HL-60 (cell line): ENCODE measurements at places on chromosomes 12 and 14.

DNA sequence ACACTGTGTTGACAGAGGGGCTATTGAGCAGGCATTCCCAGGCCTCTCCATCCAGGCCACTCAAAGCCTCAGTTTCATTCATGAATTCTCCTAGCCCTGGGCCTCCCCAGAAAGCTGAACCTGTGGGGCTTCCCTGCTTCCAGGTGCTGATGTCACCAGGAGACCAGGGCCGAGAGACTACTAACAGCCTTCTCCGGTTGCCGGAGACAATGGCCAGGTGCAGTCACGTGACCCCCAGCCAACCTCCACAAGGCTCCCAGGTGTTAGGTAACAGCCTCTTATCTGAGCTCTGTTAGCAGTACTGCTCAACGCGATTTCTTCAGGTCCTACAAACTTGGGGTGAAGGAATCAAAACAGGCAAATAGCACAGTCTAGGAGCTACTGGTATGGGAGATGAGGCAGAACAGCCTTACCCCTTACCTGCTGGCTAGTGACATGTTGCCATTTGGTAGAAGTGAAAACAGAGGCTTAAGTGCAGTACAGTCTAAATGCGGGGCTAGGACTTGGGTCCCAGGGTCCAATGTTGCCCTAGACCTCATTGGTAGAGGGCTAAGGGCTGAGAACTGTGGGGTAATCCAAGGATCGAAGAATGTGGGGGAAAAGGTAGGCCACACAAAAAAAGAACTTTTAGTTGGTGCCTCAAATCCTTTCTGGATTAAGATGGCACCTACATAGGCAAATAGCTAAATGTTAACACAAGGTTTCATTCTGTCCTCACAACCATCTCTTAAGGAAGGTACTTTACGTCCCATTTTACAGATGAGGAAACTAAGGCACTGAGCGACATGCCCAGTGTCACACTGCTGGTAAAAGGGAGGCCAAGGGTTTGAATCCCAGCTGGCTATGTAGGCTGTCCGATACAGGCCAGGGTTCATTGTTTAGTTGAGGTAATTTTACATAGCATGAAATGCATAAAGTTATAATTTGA is 3.8 kb downstream of the CCDC88C start:
- DNase-seq = no peak

DNA sequence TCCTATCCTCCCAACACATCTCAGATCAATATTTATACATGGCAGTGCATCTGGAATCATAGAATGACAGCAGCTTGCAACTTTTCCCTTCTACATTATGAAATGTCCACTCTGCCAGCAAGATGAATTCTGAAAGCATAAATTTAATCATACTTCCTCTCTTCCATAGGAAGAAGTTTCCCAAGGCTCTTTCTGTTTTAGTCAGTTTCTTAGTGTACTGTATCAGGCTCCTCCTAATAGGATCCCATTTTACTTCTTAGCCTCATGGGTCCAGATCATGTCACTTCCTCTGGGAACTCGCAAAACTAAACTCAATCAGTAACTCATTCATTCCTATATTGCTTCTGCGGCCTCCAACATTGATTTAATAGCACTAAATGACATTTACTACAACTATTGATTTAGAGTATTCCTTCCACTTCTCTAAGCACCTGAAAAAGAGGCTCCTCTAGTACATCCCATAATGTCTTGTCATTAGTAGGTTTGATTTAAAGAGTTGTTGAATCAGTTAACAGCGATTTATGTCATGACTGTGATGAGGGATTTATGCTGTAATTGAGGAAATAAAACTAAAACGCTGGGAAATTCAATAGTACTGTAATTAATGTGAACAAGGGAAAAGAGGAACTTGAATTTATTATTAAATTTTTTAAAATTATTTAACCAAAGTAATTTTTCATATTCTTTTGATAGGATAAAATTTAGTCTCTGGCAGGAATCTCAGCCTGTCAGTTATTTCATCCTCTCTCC is 4.0 kb downstream of the CLEC1A start:
- no peak for DNase-seq

- peak; percentile 67 for DNase-seq
Observed at GRCh38 chr12:93591137-93591868, 18.8 kb downstream of the SOCS2 start.

DNA sequence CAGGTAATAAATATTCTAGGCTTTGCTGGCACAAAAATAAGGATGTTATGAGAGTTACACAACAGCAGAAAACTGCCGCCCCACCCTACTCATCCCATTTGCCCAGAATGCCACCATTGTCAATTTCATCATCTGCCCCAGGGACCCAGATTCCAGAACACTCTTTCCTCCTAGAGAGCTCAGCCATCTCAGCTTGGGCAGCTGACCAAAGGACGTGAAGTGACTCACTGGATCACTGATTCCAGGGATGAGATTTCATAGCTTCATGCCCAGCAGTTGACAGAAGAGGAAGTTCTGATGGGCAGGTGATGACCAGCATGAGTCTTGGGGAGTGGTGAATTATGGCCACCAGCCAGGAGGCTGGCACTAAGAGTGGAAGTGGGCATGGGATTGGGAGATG is 450.3 kb downstream of the RMST start:
- no peak for DNase-seq

- DNase-seq = no peak
Observed at GRCh38 chr12:38391007-38391406, 74.4 kb downstream of the ALG10B start.

GRCh38 chr14:60775296-60775695 is 40.7 kb downstream of the MNAT1 start:
- DNase-seq = no peak

GRCh38 chr14:30420515-30420914 is 138.4 kb upstream of the G2E3 start:
- no peak for DNase-seq

DNA sequence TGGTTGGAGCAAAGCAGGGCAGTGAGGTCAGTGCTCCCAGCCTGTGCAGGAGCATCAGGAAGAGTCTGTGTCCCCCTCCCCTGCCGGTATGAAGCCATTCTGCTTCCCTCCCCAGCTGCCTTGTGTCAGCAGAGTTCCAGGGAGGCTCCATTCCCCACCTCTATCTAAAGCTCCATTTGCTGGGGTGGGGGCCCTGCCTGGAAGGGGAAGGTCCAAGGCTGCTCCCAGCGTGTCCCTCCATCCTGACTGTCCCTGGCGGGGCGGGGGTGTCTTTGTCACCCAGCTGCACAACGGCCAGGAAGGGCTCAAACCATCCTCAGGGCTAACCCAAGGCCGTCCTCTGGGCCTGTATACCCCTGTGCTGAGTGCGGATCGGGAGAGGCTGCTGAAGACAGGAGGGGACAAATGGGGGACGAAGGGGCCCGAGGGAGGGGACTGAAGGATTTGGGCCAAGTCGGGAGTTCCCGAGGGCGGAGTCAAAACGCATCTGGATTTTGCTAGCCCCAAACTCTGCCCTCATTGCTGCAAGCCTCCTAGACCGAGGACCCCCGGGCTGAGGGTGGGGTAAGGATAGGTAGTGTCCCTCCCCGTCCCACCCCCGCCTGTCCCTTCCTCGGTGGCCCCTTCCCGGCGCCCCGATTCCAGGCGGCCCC is 748 bp upstream of the ACVRL1 start:
- no peak for DNase-seq

DNA sequence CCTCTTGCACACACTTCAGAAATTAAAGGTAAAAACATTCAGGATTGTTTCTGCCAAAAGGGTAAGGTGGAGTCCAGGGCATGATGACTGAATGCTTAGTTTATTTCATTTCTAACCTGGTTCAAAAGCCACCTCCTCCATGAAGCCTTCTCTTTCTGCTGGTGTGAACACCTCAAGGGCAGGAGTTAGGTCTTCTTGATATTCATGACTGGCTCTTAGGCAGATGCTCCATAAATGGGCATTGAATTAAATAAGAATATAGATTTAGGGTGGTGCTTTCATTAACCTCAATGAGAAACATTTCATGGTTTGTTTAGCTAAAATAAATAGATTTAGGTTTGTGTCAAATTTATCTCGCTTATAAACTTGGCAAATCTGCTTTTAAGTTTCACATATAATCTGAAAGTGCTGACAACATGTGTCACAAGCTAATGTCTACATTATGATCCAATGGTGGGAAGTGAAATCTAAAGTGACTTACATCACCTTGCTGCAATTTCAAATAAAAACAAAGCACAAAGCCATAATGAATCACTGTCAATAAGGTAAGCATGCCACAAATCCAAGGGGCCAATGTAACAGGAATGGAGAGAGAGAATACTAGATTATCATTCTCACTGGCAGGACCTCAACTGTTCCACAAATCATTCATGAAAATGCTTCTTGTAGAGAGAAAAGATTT is 72.7 kb upstream of the GRIP1 start:
- no peak for DNase-seq

- no peak for DNase-seq
Observed at GRCh38 chr12:6428326-6428725, 16.4 kb upstream of the CD27 start.

DNA sequence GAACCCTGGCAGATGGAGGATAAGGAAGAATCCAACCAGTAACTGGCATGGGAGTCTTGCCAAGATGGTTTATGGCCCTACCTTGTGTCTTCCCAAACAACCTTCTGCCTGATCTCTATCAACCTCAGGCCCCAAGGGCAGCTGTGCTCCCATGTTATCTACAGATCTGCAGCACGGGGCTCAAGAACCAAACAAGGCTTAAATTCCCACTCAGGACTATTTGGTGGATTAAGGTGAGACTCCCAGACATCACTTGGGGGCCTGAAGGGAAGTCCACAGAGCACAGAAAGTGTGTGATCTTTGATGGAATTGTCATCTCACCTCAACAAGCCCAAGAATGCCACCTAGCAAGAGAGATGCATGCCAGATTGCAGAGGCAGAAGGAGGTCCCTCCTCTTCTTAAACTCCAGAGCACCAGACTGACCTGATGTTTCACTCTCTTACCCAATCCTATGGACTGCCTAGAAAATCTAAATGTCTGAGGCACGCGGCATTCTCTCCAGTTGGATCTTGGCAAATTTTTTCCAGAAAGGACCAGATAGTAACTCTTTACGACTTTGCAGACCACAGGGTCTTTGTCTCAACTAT is 759.5 kb upstream of the TBX3 start:
- DNase-seq = no peak

- peak; percentile 39 for DNase-seq
Observed at GRCh38 chr14:67819563-67820421, at the start of gene RAD51B. TSS of gene RAD51B (plus strand) at chr14:67819779.

GRCh38 chr14:33952541-33952940 is 1.7 kb upstream of the EGLN3 start:
- DNase-seq = no peak

DNA sequence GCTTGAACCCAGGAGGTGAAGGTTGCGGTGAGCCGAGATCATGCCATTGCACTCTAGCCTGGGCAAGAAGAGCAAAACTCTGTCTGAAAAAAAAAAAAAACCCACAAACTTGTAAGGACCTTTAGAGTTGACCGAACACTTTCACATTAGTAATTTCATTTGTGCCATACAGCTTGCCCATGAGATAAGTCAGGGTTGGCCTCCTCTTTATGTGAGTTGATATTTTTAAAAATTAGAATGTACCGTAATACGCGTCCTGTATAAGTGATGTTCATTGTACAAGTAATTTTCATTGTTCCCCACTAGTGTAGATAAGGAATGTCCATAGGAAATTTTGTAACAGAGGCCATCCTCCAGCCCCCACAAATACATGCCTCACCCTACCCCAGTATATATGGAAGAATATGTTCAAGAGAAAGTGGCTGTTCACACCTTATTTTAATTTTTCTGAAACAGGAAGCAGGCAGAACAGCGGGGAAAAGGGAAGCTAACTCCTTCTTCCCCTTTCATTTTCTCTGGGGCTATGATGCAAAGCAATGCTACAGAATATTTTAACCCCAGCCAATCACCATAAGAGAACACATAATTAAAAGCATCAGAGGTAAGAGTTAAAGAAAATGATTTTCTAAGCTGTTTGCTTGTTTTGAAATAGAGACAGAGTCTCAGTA is 31.9 kb upstream of the HIF1A start:
- peak; percentile 72 for DNase-seq

DNA sequence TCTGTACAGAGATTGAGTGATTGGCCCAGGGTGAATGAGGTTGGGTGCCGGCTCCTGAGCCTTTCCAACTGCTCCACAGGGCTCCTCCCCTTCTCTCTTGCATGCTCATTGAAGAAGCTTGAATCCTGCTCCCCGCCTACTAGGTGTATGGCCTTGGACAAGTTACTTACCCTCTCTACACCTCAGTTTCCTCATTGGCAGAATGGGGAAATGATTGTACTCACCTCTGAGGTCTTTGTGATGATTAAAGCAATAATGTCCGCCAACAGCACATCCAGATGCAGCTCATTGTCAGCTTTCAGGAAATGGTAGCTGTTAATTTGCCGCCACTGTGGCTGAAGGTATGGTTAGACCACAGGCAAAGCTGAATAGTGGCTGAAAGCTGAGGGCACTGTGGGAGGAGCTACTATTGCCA is 174.1 kb downstream of the CRADD start:
- DNase-seq = peak; percentile 28
